GM23248 (cell line): ENCODE measurements at places on chromosomes 7 and 10.
A peak's percentile ranks its signal among the peaks of the same experiment; 100 is the strongest.

DNA sequence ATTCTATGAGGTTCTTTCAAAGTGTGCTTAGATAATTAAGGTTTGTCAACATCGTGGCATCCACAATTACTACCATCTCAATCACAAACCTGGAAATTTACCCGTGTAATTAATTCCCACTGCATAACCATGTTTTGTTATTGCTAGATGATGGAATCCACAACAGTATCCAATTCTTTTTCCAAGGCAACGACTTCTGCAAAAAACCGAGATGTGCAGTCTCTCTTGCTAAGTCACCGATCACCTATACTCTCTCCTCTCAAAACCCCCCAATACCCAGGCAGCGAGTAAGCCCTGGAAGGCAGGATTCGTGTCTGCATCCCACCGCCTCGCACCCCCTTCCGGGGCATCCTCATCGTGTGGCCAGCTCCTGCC lies 678 bp upstream of the EIF4H start:
- no peak for DNase-seq

DNA sequence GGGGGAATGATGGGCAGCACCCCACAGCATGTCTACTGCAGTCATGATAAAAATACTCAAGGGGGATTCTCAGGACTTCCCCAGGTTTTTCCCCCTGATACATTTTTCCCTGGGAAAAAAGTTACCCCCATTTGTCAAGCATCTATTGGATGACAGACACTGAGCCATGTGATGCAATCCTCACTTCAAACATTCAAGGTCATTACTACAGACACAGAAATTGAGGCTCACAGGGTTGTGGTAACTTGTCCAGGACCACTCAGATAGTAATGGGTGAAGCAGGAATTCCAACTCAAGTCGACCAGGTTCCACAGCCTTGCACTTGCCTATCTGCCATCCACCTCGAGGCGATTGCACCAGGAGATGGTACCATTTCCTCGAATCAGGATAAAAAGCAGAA lies 31.7 kb downstream of the PPP1R3C start:
- DNase-seq = no peak

GRCh38 chr10:188546-188945 lies 53.3 kb downstream of the ZMYND11 start:
- peak; percentile 25 for DNase-seq

DNA sequence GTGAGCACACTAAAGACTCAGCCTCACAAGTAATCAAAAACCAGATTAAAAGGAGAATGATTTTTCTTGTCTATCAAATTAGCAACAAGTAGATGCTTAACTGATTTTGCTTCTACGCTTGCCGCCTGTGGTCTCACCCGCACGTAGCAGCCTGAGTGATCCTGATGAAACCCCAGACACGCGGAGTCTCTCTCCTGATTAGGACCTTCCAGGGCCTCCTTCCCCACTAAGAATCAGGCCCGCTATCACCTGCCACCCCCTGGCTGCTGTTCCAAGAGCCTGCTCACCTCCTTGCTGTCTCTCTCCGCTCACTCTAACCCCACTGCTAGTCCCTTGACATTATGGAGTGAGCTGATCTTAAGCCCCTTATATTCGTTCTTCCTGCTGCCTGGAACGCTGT lies 325.9 kb upstream of the NRP1 start:
- DNase-seq = no peak

GRCh38 chr7:157854066-157854891 lies 517.5 kb downstream of the DNAJB6 start:
- DNase-seq = no peak

- DNase-seq = peak; percentile 39
These were observed 3.5 kb downstream of the PDLIM1 start for GRCh38 chr10:95287281-95287680.

DNA sequence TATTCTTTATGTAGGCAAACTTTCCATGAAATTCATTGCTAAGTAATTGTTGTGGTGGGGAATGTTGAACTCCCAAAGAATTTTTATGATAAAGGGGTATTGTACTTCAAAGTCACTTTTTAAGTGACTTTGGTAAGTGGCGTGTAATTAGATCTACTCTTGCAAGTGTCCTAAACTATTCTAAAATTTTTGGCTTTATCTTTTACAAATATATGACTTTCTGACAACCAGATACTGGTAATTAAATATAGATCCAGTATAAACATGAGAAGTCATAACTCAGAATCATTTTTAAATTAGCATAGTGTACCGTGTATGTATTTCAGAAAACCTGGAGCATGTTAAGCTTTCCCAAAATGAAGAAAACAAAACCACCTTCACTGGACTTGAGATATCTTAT lies 84.7 kb upstream of the HGF start:
- DNase-seq = no peak

- DNase-seq = no peak
These were observed 30.8 kb upstream of the NKX6-2 start for GRCh38 chr10:132816718-132817117.

GRCh38 chr10:91955114-91955513 lies 31.5 kb downstream of the BTAF1 start:
- no peak for DNase-seq

DNA sequence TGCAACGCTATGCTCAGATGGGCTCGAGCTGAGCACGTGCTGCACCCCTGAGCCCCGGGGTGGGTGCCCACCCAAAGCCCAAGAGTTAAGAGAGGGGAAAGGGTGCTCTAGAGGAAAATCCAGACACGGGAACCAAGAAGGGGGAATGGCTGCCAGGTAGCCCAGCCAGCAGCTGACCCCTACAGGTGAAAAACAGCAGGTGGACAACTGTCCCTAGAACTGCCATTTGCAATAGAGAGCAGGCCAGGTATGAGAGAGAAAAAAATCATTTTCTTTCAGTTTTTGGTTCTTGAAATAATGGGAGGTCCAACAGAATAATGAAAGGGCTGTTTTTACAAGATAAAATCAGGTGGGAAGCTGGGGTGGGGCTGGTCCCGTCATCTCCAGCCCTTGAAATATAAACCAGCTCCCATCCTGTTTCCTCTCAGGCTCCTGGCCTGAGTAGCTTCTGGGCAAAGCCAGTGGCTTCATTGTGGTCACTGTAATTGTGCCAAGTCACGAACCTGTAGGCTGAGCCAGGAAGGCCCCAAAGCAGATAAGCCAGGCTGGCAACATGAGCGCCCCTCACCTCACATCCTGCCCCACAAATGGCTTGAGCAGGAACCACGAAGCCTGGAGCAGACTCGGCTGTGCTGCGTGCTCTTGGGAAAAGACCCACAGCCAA lies 257.8 kb downstream of the SNX10 start:
- no peak for DNase-seq

DNA sequence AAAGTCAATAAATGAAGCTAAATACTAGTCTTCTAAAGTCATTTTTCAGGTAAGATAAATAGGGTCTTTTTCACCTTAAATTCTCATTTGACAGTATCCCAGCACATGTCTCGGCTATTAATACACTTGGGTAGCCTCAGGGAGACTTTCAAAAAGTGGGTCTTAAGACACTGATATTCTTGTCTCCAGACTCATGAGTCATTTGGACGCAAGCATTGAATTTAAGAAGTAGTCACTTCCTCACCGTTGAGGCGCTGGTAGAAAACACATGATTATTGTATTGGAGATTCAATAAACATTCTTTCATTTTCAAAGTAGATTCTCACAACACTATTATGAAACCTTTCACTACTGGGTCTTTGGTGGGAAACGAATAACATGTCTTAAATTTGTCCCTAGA lies 108.9 kb upstream of the SP8 start:
- DNase-seq = no peak

GRCh38 chr10:12042409-12042796 lies 206 bp downstream of the UPF2 start:
- peak; percentile 65 for DNase-seq

- DNase-seq = peak; percentile 55
These were observed 82.2 kb upstream of the GPR22 start for GRCh38 chr7:107387573-107388219.

- no peak for DNase-seq
These were observed 71.9 kb upstream of the PTPRZ1 start for GRCh38 chr7:121800916-121801675.

DNA sequence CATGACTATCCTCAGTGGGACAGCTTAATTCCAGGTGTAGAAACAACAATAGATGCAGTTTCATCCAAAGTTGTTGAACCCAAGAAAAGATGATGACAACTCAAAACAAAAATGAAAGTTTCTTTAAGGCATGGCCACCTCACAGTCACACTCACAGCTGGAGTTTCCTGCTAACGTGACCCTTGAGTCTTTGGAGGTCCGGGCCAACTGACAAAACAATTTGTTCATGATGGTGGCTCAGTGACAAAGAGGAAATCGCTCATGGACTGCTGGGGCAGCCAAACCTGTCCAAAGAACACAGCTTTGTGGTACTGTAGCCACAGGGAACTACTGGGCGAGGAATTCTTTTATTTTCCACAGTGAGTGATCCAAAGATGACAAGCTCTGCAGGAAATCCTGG lies 96.0 kb upstream of the JCAD start:
- peak; percentile 41 for DNase-seq

GRCh38 chr7:3267966-3268690 lies 32.9 kb upstream of the SDK1 start:
- peak; percentile 67 for DNase-seq

DNA sequence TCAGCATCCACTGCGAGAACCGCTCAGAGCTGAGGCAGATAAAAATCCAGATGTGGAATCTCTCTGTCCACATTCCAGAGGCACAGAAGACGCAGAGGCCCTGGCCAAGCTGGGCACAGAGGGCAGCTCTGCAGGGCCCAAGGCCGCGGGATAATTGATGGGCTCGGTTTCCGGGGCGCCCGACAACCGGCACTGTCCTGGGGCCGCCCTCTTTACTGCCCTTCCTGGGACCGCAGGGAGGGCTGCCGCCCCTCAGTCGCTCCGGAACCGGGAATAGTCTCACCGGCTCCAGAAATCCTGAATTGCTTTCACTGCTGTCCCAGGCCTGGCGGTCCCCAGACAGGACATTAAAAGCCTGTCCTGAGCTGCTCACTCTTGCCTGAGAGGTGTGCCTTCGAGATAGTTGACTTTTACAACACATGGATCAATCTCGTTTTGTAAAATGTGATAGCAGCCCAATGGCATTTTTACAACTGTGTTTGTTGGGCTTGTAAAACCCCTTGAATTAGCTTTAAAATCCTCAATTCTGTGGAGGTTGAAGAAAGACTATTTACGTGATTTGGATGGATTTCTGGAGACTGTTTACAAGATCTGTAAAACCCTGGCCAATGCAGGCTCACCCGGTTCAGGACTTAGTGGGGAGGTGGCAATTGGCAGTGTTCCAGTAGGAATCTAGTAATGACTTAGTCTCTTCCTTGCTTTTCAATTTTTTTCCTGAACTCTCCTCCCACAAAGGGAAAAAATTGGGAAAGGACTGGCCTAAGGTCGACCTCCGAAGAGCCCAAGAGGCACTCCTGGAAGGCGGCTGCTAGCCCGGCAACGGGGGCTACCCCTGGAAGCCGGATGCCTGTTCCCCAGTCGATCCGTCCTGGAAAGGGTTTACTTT lies 1.4 kb upstream of the HOXA6 start:
- DNase-seq = peak; percentile 75

GRCh38 chr10:52563360-52563759 lies 209.2 kb downstream of the MBL2 start:
- DNase-seq = peak; percentile 64

- peak; percentile 39 for DNase-seq
These were observed 19.8 kb downstream of the CDK1 start for GRCh38 chr10:60798031-60798430.

- no peak for DNase-seq
These were observed 177.0 kb downstream of the GNAT3 start for GRCh38 chr7:80334908-80335307.

GRCh38 chr7:47885987-47886811 lies 62.1 kb downstream of the PKD1L1 start:
- no peak for DNase-seq

DNA sequence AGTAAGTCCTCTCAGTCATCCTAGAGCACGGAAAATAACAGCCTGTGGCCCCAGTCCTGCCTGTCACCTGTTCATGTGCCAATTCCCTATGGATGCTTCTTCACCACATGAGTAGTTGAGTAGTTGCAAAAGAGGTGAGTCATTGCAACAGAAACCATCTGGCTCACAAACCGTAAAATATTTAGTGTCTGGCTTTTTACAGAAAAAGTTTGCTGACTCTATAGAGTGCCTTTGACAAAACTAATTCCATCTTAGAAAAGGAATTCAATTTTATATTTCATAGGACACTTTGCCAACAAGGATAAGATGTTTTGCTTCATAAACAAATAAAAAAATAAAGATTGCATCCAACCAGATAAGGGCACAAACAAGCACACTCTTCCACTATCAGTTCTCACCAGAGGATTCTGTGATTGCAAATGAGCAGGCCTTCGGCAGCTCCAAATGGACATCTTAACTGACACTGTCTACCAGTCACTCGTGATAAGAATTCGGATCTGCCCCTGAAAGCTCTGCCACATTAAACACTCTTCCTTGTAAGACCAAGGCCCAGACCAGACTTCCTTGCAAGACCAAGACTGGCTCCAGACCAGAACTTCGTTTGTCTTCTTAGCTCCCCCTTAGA lies 242.7 kb upstream of the SEMA3C start:
- peak; percentile 95 for DNase-seq

GRCh38 chr10:70925377-70926225 lies 37.2 kb upstream of the PCBD1 start:
- DNase-seq = peak; percentile 46

- peak; percentile 49 for DNase-seq
These were observed 55.4 kb downstream of the EEPD1 start for GRCh38 chr7:36208426-36208825.
